NCI-H82 (cell line): ENCODE measurements at places on chromosomes 12 and 14.

GRCh38 chr12:42957561-42958290 lies 368.2 kb upstream of the PRICKLE1 start:
- no peak for DNase-seq

GRCh38 chr12:49801141-49802063 lies 26.8 kb downstream of the NCKAP5L start:
- no peak for DNase-seq

DNA sequence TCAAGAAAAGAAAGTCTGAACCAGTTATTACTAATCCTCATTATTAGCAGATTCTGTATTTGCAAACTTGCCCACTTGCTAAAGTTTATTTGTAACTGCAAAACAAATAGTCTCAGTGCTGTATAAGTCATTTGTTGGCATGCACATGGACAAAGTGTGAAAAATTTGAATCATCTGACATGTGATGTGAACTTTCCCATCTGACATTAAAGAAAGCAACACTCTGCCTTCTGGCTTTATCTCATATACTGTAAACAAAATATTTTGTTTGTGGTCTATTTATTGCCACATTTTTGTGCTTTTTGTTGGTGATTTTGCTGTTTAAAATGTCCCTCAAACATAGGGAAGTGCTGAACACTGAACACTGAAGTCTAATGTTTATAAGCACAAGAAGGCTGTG lies 513.8 kb downstream of the RPL10L start:
- no peak for DNase-seq

- no peak for DNase-seq
Measured at GRCh38 chr12:6771509-6772330, 600 bp upstream of the LAG3 start.

- DNase-seq: no peak
Measured at GRCh38 chr12:56208006-56208405, 13.7 kb downstream of the RNF41 start.

- no peak for DNase-seq
Measured at GRCh38 chr12:128111951-128112350, 155.0 kb upstream of the TMEM132C start.

DNA sequence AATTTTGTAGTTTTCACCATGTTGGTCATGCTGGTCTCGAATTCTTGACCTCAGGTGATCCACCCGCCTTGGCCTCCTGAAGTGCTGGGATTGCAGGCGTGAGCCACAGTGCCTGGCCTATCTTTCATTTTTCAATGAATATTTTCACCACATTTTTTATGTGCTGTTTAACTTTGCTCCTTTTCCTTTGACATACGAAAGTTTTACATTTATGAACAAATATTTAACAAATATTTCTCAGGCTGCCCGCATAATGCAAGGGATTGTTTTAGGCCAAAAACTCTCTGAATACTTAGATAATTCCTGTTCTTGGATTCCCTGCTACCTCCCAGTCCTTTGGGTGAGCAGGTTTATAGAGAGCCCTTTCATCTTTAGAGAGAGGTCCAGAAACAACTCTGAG lies 8.7 kb upstream of the CHST11 start:
- DNase-seq: no peak

- DNase-seq: no peak
Measured at GRCh38 chr12:52195065-52195730, 3.4 kb upstream of the KRT80 start.

DNA sequence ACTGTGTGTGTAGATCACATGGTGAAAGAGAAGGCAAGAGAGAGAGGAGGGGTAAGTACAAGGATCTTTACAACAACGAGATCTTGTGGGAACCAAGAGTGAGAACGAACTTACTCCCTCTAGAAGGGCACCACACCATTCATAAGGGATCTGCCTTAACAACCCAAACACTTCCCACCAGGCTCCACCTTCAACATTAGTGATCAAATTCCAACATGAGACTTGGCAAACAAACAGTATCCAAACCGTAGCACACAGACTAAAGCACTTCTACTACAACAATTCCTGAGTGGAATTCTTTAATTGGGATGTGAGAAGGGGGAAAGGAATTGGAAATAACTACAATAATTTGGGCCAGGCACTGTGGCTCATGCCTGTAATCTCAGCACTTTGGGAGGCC lies 35.0 kb upstream of the ESR2 start:
- no peak for DNase-seq

DNA sequence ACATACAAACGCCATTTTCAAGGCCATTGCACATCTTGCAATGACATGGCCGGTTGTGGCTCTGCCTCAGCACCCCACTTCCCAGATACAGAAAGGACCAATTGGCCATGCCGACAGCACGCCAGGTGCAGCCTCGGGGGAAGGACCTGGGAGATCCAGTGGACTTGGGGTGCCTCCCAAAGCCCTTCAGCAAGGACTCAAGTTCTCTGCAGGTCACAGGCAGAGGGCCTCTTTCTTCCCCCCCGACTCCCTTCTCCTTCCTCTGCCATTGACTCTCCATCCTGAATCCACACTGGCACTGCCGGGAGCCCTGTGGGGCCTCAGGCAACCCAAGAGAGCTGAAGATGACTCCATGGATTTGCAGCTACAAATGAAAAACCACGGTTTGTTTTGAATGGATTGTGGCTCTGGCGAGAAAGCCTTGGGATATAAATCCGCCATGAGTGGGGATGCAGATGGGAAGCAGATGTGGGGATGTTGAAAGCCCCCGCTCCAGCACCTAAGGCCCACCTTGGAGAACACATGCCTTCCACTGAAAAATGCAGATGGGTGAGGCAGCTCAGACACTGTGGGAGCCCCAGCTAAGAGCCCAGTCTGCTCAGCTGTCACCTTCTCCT lies 35.1 kb upstream of the LTBP2 start:
- DNase-seq: peak; percentile 31

DNA sequence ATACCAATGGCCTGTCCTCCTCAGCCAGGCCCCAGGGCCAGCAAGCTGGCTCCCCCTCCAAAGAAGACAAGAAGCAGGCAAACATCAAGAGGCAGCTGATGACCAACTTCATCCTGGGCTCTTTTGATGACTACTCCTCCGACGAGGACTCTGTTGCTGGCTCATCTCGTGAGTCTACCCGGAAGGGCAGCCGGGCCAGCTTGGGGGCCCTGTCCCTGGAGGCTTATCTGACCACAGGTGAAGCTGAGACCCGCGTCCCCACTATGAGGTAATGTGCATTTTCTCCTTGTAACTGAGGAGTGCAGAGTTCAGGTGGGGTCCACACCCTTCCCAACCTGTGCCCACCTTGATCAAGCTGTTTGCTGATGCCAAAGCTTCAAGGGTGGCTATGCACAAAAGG lies 23.4 kb downstream of the ACACB start:
- DNase-seq: no peak

GRCh38 chr12:21509768-21510167 lies 8.2 kb downstream of the GOLT1B start:
- no peak for DNase-seq

- no peak for DNase-seq
Measured at GRCh38 chr12:51406290-51406689, 15.1 kb upstream of the GALNT6 start.

DNA sequence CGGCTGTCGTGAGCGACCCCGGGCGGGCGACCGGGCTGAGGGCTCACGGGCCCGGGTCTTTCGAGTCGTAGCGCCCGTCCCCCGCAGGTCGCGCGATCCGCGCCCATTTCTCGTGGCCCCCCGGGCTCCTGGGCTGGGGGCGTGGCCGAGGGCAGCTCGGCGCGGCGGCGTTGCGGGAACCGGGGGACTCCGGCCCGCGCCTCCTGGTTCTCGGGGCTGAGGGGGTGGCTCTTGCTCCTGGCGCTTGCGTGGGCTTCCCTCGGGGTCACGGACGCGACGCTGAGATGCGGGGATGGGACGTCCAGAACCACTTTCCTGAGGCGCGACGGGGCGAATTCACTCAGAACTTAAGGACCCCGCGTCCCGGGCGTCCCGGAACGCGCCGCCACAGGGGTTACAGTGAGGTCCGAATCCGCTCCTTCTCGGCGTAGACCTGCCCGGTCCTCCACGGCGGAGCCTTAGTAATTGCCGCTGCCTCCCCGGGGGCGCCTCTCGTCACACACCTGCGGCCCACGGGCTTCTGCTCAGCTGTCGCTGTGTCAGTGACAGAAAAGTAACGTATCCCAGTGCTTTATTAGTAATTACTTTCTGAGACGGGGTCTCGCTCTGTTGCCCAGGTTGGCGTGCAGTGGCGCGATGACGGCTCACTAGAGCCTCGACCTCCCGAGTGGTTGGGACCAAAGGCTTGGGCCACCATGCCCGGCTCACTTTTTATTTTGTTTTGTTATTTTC lies 606 bp downstream of the EP400 start:
- peak; percentile 58 for DNase-seq

GRCh38 chr12:96190413-96191108 lies 3.6 kb upstream of the ELK3 start:
- DNase-seq: no peak

DNA sequence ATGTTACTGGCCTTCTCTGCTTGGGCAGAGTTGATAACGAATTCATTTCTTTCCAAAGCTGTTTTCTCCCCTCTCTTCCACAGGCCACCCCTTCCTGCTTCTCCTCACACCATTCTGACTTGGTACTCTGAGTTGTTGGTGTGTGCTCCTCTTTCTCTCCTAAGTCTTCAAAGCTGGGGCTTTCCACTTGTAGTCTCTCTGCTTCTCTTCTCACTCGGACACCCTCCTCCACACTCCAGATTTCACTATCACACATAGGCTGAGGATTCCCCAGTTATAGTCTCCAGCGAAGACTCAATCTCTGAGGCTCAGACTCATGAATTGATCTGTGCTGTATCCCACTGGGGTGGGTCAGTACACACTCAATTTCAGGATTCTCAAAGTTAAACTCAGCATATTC lies 201.0 kb downstream of the SSPN start:
- DNase-seq: no peak

DNA sequence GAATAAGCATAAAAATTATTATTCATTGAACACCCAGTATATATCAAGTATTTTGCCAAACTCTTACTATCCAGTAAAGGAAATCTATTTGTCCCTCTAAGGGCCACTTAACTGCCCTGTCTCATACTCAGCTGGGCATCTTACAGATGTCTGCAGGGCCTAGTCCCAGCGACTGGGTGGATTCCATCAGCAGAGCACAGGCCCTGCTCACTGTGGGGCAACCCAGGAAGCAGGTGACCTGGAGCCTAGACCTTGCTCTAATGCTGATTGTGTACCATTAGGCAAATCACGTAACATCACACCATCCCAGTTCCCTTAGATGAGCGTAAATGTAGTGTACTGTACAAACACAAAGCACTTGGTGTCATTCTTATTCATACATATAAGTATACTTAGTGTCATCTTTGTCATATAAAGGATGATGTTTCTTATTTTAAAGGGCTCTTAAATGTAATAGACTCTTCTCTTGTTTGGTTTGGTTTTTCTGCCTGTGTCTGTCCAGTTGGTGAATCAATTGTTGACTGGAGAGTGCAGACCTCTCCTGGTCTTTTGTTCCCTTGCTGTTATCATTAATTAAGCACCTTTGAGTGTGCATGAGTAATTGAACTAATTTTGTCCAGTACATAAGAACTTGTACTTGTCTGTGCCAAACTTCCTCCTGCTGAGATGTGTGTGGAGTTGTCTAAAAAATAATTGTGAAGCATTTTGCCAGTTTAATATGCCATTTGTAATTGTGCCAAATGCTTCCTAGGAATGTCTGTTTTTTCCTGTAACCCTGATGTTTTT lies 49.3 kb downstream of the RAB35 start:
- DNase-seq: no peak

DNA sequence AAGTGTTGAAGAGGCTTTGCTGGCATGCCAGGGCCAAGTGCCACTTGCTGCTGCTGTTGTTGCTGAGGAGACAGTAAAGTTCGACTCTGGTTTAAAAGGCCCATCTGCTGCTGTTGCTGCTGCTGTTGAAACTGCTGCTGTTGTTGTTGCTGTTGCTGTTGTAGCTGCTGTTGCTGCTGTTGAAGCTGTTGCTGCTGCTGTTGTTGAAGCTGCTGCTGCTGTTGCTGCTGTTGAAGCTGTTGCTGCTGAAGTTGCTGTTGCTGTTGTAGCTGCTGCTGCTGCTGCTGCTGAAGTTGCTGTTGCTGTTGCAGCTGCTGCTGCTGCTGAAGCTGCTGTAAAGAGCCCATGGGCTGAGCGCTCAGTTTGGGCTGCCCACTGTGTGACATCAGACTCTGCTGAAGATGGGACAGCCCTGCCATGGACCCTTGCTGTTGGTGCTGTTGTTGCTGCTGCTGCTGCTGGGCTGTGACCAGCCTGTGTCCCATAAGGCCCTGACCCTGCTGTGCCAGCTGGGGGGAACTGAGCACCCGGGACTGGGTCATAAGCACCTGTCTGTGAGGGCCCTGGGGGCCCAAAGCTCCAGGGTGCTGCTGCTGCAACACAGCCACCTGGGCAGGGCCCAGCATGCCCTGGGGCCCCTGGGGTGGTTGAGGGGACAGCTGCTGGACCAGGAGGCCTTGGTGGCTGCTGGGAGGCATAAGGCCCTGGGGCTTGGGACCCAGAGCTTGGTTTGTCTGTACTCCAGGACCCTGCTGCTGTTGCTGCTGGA lies 14.3 kb upstream of the PRKAG1 start:
- DNase-seq: no peak

DNA sequence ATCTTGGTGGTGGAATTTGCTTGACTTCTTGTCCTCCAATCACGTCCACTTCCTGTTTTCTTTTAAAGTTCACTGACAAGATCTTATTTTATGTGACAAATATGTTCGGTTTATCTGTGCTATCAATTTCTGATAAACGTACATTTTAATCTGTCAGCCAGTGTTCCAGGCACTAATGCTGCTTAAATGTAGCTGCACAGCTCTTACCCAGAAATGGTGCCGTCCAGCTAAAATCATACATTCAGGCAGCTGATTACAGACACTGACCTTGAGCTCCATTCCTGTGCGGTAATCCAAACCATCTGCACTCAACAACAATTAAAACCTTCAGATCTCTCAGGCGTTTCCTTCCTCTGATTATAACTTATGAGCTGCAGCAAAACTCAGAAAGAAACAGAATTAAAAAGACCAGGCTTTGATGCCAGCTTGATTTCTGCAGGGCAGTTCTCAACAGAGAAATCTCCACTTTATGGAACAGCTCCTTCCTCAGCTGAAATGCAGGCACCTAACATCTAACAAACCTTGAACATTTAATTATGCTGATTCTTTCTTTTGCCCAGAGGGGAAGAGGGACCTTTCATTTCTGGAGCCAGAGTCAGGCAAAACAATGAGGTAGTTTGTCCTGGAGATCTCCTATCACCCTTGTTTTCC lies 26.4 kb upstream of the RASSF3 start:
- peak; percentile 70 for DNase-seq

DNA sequence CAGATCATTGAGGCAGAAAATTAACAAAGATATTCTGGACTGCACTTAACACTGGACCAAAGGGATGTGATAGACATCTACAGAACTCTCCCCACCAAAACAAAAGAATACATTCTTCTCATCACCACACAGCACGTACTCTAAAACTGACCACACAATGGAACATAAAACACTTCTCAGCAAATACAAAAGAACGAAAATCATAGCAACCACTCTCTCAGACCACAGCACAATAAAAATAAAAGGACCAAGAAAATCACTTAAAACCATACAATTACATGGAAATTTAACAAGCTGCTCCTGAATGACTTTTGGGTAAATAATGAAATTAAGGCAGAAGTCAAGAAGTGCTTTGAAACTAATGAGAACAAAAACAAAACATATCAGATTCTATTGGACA lies 254.0 kb upstream of the STXBP6 start:
- DNase-seq: no peak

GRCh38 chr12:113159937-113160336 lies 10.4 kb downstream of the CFAP73 start:
- no peak for DNase-seq
